ENCODE measurements at places on chromosomes 12 and 14.

DNA sequence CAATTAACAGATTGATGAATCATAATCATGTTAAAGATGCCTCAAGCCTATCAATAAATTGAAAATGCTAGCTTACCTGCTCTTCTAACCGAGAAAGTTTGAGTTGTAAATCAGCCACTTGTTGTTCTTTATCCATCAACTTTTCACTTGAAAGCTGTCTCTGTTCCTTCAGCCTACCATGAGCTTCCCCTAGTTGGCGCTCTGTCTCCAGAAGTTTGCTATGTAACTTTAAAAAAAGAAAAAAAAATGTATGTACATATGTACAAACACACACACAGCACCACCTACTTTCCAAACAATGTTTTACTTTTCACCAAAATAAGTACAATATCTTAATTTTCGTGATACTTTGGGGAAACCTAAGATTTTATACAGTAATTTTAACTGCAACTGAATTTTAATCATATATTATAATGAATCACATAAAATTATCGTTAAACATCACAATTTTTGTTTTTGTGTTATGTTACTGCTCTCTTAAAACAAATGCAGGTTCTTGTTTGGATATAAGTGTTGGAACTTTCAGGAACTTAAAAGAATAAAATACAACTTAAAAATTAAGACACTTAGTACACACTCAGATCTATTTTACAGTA, 101.2 kb downstream of the EEA1 start:
- DNase-seq = peak; percentile 22

DNA sequence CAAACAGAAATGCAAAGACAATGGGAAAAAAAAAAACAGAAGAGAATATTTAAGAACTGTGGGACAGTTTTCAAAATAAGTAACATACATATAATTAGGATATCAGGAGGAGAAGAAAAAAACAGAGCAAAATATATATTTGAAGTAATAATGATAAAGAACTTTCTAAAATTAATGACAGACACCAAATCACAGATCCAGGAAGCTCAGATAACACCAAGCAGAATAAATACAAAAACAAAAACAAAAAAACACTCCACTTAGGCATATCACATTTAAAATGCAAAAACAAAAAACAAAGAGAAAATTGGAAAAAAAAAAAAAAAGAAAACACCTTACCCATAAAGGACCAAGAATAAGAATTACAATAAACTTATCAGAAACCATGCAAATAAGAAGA, 9.6 kb upstream of the RFX4 start:
- DNase-seq = no peak

- DNase-seq = no peak
Observed at GRCh38 chr12:3641428-3642018, 111.4 kb downstream of the CRACR2A start.

DNA sequence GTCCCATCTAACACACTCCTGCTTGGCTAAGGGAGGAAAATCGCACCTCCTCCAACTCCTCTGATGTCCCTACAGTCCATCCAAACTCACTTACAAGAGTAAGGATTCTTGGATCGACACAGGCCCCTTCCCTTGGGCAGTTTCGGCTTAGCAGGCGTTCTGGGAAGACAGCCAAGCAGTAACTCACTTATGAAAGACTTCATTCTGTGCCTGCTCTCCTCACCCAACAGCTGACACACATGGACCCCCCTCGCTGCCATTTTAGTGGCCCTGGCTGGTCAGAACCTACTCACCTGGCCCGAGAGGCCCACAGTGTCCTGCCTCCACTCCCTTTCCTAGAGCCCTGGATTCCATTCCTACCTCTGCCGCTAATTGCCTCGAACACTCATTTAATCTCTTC, 52.3 kb upstream of the BCL2L14 start:
- DNase-seq = no peak

DNA sequence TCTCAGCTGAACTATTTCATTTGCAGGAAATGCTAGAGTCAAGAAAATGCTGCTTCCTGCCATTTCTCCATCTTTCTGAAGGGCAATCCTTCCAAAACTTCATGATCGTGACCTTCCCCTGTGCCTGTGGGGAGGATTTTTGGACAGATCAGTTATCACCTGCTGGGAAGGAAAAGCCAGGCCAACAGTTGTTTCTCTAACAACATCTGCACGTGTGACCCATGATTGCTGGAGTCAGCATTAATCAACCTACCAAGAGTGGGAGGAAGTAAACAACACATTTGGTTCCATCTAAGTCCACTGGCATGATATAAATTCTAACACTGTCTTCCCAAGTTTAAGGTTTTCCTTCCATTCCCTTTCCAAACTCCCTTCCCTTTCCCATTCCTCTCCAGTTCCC, 172.7 kb downstream of the APAF1 start:
- DNase-seq = no peak

GRCh38 chr12:12892681-12893141, 1.3 kb downstream of the GPRC5A start:
- DNase-seq = no peak

GRCh38 chr12:22935090-22935489, 310.1 kb downstream of the ETNK1 start:
- DNase-seq = no peak

- DNase-seq = peak; percentile 36
Observed at GRCh38 chr12:2291182-2291832, 238.5 kb downstream of the CACNA1C start.

GRCh38 chr14:36975834-36976233, 196.6 kb downstream of the SLC25A21 start:
- DNase-seq = no peak

DNA sequence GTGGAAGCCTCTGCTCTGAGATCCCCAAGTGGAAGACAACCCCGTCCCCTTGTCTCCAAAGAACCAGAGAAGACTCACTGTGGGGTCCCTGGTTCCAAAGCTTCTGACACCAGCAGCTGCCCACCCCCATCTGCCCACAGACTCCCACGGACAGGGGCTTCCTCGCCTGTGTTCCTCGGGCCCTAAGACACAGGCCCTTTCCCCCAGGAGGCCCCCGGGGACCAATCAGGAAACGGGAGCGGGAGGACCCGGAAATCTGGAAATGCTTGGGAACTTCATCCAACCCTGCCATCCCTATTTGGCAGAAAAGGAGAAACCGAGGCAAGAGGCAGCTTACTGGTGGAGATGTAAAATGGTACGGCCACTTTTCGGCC, 113.1 kb downstream of the NCOR2 start:
- DNase-seq = no peak

GRCh38 chr14:61860294-61860918, 98.2 kb downstream of the SNAPC1 start:
- DNase-seq = peak; percentile 69

DNA sequence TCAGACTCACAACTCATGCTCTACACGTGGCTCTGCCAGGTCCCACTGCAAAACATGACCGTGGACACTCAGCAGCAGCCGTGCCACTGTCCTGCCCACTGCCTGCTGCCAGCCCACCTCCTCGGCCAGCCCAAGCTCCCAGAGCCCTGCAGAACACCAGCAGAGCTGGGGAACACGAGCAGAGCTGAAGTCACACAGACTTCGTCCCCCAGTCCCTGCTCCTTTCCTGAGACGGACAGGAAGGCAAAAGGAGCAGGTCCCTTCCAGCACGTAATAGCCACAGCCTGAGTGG, 152.1 kb downstream of the DPF3 start:
- DNase-seq = no peak

DNA sequence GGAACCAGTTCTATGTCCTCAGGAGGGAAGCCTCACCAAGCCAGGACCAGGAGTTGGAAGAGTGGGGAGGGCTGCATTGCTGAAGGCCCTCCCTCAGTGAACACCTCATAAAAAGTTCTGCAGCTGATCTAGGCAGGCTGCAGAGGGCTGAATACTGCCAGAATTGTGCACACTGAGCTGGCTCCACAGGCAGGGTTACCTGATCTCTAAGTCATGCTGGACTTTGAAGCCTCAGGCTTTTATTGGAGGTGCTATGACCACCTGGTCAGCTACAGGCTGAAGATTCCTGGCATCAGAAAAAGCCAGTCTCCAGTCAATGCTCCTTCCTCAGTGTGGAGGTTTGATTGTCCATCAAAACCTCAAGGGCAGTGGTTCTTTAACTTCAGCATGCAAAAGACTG, 39.7 kb downstream of the FOS start:
- no peak for DNase-seq

DNA sequence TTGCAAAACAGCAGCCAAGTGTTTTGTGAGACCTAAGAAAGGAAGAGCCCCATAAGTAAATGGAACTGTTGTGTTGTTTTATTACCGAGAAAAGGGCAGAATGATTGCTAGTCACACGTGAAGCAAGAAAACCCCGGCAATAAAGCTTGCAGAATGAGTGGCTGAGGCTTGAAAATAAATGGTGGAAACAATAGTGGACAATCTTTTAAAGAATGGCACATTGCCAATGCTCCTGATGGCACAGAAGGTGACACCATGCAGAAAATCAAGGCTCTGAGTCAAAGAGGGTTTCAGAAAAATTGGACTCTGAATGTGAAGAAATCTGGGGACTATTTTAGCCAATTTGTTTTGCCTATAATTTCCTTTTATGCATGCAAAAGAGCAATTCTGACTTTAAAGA, 4.0 kb upstream of the AQP2 start:
- no peak for DNase-seq

- no peak for DNase-seq
Observed at GRCh38 chr14:36720657-36721056, 59.0 kb downstream of the PAX9 start.

DNA sequence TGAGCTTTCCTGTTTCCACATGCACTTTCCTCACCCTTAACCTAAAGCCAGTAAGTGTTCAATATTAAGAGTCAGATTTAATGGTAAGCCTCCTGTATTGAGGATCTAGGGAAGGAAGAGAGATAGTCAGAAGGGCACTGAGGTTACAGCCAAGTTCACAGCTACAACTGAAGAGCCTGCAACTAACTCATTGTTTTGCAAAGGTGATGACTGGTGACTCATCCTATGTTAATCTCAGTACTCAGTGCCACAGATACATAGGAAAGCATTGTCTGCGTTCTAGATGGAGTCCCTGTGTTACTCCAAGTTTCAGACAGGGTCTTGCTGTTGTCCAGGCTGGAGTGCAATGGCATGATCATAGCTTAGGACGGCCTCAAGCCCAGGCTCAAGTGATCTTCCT, 157.0 kb upstream of the RBM19 start:
- DNase-seq = no peak

DNA sequence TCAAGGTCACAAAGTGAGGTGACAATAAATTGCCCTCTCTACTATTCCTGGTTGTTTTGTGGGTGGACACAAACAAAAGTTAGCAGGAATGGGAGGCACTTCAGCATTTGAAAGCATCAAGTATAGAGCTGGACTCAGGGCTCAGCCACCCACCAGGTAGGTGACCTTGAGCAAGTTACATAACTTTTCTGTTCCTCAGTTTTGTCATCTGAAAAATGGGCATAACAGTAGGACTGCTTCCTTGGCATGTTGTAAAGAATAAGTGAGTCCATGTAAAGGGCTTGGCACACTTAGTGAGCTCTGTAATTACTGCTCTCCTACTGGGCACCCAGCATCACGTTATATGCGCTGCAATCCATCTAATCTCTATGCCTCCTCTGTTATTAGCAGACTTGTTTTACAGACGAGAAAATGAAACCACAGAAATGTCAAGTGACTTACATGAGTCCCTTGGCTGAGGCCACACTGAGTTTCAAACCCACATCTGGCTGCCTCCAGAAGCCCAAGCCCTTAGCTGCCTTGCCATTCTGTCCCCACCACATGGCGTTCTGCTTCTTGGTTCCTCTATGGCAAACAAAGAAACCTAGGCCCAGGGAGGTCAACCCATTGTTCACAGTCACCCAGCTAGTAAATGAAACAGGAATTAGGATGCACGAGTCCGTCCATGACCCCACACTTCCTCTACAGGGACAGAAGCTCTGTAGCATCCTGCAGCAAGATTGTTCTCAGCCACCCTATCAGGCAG, 63.2 kb upstream of the SLC24A4 start:
- no peak for DNase-seq

- no peak for DNase-seq
Observed at GRCh38 chr12:122987086-122987951, 6.8 kb downstream of the ARL6IP4 start.

DNA sequence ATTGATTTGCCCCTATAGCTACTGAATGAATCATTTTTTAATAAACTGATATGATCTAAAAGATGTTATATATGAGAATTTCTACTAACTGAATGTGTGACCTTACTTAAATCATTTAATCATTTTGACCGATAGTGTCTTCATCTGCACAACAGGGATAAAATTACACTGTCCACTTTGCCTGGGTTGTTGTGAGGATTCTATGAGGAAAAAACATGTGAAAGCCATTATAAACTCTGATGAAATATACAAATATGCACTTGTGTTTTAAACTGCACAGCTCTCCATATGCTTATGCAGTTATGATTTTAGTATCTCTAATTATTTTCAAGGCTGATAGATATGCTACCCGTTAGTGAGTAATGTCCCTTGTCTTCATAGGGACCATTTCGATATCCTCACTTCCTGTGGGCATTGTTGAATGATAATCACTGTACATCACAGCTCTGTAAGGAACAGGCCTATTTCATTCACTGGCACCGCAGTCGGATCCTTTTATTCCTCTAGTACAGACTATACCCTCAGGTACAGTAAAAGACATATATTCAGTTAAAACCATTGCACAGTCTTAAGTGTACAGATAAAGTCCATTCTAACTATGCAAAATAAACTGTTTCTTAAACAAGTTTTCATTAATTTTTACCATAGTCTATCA, 88.7 kb upstream of the RAP1B start:
- no peak for DNase-seq

DNA sequence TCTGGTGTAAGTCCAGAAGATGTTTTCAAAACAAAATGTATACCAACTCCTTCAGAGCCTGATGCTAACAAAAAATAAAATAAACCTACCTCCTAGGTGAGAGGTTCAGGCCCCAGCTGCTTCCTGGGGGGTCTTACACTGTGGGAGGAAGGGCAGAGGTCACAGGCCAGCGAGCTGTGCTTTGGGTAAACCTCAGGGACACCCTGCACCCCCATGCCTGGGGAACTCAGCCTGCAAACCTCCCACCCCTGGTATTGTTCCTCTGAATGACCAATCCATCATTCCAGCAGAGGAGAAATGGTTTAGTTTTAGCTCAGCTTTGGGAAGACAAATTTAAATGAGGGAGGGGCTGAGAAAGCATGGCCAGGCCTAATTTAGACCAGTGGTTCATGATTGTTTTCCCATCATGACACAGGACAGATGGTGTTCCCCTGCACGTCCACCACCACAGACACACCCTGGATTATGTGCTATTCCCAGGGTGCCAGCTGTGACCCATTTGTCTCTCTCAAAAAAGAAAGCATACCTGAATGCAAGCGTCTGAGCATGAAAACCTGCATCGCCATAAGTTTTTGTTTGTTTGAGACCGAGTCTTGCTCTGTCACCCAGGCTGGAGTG, 14.5 kb upstream of the TFCP2 start:
- DNase-seq = no peak

All from stimulated activated naive CD8-positive, alpha-beta T cell treated with anti-CD3 and anti-CD28 coated beads, Interleukin-15, Interleukin-2, amounts not matched to agents 100 U/mL and 50 U/mL, for 24 hours (primary cell).